ENCODE measurements at places on chromosomes 3 and 15.

- no peak for DNase-seq
These were observed 268.0 kb downstream of the ERC2 start for GRCh38 chr3:56200251-56200650.

DNA sequence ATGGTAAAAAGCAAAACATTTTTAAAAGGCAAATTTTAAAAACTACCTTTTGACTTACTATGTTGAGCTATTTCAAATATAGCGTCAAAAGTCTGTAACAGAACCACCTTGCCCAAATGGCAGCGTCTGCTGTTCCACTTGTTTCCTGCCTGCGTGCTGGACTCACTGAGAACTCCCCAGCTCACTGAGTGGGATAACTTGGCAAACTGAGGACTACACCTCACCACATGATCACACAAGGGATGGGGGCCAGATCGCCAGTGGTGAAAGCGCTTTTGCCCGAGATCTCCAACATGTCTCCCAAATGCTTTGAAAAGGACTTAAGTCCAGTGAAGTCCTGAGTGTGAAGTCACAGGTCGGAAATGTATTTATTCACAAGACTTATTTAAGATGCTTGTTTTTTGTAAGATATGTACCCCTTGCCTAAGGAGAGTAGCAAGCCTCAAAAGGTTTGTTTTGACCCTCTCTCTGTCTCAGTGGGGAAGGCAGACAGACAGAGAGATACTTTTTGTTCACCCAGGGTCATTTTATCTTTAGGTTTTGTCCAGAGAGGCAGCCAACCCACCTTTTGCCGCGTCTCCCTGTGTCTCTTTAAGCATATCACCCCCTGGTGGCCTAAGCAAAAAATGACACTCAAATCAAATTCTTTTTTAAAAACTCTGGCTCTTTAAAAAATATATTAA, 192.6 kb downstream of the PDZRN3 start:
- DNase-seq: peak; percentile 53

DNA sequence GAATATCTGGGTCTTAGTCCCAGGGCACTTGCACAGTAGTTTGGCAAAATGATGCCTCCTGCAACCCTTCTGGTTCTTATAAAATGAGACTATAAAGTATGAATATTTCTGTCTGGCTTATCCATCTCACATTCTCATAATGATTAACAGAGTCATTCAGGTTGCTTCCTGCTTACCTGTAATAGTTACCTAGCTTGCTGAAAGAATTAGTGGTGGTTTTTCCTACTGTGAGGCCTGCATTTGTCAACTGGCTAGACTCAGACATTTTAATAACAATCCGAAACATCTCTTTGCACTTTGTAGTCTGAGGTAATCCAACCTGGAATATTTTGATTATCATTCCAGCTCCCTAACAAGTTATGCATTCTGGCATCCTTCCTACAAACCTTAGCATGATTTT, 75.6 kb upstream of the POU1F1 start:
- no peak for DNase-seq

GRCh38 chr3:128573707-128574162, 76.9 kb downstream of the RPN1 start:
- DNase-seq: no peak

DNA sequence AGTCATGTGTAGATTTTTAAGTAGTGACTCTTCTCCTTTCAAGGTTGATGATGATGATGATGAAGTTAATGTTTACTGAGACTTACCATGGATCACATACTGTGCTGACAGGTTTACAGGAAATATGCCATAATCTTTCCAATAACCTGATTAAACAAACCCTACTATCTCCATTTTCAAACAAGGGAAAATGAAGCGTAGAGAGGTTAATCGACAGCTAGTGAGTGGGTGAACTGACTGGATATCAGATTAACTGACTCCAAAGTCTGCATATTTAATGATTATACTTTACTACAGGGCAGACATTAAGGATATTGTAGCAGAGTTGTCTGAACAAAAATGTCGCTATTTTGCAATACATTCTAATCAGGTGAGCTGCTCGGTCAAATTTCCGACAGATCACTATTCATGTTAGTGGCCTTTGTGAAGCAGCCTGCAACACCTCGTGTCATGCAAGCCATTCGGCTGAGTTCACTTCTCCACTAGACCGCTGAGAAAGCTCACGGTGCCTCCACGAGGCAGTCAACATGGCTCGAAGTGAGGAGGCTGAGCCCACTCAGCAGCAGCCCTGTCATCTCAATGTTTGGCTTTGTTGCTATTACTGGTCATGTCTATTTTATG, 264.2 kb downstream of the NFKBIZ start:
- DNase-seq: peak; percentile 48

GRCh38 chr3:64865839-64866570, 178.2 kb upstream of the ADAMTS9 start:
- no peak for DNase-seq

DNA sequence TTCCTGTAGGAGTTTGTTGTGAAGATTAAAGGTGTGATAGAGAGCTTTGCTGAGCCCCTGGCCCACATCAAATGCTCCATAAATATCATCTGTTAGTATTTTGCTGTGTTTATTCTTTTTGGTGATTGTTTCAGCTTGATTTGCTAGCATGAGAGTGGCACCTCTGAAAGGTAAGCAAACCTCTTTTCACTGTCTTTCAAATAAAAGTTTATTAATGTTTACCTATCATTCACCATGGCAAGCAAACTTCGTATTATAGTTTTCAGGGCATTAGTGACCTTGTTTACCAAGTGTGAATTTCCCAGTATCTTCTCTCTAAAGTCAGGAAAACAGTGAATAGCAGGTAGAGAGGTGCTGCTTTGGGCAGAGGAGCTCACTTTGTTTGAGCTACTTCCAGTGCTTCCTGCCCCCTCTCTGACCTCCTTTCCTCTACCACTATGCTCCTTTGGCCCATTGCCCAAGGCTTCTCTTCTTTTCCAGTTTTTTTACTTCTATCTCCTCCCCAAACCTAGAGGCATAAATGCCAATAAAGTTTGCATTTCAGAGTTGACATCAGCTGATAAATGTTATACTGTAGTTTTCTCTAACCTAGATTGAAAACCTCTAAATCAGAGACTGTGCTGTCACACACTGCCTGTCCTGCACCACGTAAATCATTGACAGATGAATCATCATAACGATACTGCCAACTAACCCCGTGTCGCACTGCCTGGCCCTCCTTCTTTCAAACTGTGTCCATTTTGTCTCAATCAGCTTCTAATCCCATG, 569.0 kb downstream of the TUSC7 start:
- peak; percentile 14 for DNase-seq

- DNase-seq: no peak
These were observed 1.9 kb downstream of the MITF start for GRCh38 chr3:69741032-69741767.

GRCh38 chr15:43383070-43383469, 12.2 kb downstream of the TUBGCP4 start:
- peak; percentile 56 for DNase-seq

DNA sequence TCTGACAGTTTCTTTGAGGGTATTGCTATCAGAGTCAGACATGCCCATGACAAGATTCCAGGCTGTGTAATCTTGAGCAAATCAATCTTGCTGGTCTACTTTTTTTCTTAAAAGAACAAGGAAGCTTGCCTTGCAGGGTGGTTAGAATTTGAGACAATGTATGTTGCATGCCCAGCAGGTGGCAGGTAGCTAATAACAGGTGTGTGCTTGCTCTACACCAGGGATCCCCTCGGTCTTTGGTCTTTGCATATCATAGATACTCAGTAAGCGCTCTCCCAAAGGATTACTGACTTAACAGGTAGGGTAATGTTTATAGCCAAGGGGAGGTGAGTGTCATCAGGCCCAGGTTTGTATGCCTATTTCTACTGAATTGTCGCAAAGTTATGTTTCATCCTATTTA, 37.3 kb downstream of the CACNA1D start:
- DNase-seq: no peak

GRCh38 chr15:32096916-32097617, 66.8 kb downstream of the CHRNA7 start:
- DNase-seq: no peak

GRCh38 chr15:91853948-91854638, 585 bp downstream of the SLCO3A1 start:
- DNase-seq: peak; percentile 74

DNA sequence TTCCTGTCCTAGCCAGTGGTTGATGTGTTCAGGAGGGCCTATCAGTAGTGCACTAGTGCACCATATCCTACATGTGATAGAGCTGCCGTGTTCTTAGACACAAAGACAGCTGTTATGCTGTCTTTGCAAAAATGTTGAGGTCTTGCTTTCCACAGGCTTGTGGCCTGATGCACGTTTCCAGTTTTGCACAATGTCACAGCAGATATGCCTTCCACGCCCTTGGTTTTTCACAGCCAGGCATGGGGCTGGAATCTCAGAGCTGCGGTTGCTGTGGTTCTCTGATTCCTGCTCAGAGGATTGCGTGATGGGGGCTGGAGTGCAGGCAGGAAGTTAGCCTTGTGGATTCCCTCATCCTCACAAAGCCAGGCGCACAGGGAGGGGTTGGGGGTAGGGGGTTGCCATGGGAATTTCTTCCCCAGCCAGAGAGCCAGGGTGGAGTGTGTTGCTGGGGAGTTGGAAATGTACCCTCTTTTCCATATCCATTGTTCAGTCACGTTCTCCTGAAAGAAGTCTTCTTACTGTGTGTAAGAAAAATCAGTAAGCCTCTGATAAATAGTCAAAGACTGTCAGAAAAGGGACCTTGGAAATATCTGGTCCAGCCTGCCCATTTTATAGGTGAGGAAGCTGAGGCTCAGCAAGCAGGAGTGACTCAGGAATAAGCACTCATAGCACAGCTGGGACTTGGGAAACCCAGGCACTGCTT, 79.4 kb downstream of the SMAD3 start:
- DNase-seq: peak; percentile 76

DNA sequence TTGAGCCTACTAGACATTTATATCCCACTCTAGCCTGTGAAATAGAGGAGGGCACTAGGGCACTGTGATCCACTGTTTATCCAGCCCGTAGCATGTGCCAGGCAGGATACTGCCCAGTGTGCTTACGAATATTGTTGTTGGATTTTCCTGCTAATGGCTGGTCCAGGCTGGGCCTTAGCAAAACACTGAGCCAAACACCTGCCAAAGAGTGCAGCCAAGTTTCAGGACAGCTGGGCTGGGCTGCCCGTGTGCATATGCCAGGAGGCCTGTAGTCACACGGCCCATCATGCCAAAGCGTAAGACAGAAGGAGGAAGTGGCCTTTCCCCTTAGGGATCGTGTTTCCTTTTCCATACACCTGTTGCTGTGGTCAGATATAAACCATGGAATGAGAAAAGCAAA, 54.5 kb upstream of the ABHD10 start:
- no peak for DNase-seq

DNA sequence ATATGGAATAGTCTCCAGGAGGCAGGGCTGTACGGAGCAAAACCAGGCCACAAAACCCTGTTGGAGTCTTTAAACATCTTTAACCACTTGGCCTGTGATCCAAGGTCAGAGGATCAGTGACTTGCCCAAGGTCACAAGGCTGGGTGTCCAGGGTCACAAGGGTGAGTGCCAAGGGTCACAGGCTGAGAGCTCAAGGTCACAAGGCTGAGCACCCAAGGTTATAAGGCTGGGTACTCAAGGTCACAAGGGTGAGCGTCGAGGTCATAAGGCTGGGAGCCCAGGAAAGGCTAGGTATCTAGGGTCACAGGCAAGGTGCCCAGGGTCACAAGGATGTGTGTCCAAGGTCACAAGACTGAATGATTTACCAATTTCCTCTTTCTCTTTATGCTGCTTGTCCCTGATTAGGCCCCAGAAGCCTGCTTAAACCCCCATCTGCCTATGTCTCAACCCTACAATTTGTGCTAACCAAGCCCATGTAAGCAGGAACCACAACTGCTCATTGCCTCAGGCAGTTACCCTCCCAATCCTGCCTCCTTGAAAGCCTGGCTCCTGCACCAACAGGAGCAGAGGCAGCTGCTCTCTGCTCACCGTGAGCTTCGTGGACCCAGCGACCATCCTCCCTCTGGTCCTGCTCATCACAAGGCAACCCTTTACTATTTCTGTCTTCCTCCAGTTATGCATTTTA, 51.5 kb downstream of the MGLL start:
- no peak for DNase-seq

GRCh38 chr3:172065967-172066762, 26.8 kb downstream of the FNDC3B start:
- no peak for DNase-seq

DNA sequence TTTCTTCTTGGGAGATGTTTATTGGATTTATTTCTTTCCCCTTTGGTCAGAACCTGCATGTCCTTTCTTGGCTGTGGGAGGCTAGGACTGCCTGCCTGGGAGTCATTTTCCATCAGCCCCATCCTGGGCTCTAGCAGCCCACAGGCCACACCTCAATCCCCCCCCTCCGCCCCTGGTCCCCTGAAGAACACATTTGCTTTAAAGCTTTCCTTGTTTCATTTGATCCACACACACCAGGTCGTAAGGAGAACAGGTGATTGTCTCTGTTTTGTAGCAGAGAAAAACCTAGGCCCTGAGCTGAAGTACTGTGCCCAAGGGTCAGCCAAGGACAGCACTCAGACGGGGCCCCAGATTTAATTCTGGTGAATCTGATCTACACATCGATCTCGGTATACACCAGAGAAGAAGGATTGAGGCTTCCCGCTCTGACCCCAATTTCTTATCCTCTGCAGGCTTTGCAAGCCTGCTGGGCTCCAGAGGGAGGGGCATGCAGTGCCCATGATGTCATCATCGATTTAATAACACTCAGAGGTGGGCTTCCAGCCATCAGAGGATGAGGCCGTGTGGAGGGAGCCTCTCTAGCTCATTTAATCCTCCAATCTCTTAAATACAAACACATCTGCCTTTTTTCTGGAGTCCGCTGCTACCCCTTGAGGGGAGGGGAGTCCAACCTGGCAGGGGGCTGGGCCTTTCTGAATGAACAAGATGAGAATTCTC, 1.7 kb upstream of the CLN6 start:
- no peak for DNase-seq

DNA sequence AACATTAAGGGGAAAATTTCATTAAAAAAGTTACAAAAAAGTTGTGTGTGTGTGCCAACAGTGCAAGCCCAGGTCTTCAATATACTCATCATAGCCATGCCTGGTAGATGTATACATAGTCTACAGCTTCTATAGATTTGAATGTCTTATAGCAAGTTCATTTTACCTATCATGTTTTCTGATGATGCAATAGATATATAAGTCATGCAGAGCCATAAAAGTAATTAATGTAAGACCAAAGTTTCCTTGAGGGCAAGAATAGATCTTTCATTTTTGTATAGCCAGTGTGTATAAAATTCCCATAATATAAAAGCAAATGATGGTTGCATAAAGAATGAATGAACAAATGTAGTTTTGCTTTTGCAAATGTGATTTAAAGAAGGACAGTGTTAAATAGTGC, 1138.4 kb downstream of the TBL1XR1 start:
- no peak for DNase-seq

GRCh38 chr15:57533448-57533799, 58.3 kb upstream of the MYZAP start:
- no peak for DNase-seq

GRCh38 chr15:57476533-57476975, 100.2 kb downstream of the CGNL1 start:
- DNase-seq: peak; percentile 9

DNA sequence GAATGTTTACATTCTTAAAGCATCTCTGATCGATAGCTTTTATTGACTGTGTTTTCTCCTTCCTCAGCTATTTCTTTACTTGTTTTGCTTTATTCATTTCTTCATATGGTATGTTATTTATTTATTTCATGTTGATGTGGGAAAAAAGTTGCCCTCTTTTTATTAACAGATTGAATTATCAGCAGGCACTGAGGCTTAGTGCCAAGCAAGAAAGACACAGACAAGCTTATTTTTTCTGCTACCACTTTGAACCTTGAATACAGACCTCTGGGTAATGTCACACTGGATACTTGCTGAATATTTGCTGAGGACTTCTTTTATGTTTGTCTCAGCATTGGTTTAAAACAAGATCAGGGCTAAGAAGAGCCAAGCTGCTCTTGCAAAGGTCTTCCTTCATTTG, 162.0 kb upstream of the CNTN6 start:
- no peak for DNase-seq
